Kidney (tissue), 22 donors: ENCODE measurements at places on chromosomes 11 and 22.

DNA sequence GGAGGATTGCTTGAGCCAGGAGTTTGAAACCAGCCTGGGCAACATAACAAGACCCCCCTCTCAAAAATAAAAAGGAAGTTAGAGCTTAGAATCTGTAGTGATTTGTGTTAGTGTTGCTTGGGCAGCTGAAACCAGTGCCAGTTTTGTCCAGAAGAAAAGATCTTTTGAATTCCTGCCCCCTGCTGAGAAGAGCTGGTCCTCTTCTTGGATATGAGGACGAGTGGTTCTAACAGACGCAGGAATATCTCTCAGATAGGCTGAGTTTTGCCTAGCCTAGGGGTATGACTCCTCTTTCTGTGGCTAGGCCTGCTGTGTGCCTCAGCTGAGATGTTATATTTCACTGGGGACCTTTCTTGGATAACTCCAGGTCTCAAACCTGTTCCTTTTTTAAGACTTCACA, 102.8 kb downstream of the STIM1 start:
- DNase-seq: no peak

DNA sequence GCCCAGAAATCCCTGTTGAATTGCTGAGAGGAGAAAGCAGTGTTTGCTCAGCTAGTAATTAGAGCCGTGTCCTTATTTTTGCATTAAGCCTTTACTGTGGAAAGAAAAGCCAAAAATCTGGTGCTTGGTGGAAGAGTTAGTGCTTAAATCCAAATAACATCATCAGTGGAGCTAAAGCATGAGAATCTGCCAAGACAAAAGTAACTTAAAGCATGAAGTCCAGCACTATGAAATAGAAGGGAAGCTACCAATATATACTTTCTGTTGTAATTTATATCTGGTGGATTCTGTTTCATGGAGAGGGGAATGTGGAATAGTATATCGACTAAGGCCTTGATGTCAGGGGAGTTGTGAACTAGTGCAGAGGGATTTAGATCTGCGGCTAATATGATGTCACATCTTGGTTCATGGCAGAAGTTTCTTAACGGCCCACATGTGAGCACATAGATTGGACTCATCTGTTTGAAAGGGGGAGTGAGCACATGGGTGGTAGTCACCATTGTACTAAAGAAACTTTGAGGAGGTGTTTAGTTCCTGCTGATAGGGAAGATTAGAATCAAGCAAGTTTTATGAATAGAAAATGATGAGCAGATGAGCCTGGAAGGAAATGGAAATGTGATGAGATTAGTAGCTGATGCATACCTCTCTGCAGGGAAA, 224.4 kb upstream of the MTNR1B start:
- no peak for DNase-seq

DNA sequence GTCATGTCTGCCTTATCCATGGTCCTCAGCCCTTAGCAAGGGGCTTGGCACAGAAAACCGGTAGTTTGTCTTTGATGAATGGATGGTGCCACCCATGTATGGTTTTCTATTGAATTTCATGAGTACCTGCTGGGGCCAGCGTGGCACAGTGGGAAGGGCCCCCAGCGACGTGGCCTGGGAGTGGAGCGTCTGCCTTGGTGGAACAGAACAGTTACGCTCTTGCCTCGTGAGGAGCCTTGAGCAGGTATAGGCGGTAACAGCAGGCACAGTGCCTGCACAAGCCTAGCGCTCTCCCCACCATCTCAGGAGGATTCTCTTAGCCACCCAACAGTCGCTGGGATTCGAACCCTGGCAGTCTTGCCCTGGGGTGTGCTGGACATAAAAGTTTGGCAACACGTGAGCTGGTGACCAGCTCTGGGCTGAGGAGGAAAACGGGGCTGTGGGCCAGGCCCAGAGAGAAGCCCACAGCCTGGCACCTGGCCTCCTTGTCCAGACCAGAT, 3.0 kb upstream of the SSH3 start:
- DNase-seq: peak; percentile 43

DNA sequence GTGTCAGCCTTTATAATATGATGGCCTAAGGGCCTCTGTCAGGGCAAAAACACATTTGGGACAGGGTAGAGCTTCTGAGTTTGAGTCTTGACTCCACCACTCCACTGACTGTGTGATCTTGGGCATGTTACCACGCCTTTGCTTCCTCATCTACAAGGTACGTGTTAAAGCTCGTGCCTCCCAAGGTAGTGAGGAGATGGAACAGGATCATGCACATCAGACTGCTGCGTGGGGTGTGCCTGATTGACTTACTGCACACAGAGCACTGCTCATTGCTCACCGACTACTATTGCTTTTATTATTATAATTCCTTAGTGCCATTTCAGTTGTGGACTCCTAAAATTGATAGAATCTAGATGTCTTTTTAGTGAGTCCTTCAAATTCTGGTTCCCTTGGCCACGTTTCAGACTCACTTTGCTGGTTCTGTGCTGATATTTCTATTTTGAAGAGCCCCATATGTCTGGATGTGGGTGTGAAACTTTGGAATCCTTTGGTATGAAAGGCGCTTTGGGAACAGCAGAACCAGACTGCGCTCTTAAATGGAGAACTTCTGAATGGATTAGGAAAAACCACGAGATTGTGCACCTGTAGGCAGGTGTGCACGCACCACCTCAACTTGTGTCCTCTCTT, 44.1 kb upstream of the RAB1B start:
- DNase-seq: peak; percentile 22

- DNase-seq: peak; percentile 40
Measured at GRCh38 chr11:6587360-6587953, 16.0 kb downstream of the RRP8 start.

DNA sequence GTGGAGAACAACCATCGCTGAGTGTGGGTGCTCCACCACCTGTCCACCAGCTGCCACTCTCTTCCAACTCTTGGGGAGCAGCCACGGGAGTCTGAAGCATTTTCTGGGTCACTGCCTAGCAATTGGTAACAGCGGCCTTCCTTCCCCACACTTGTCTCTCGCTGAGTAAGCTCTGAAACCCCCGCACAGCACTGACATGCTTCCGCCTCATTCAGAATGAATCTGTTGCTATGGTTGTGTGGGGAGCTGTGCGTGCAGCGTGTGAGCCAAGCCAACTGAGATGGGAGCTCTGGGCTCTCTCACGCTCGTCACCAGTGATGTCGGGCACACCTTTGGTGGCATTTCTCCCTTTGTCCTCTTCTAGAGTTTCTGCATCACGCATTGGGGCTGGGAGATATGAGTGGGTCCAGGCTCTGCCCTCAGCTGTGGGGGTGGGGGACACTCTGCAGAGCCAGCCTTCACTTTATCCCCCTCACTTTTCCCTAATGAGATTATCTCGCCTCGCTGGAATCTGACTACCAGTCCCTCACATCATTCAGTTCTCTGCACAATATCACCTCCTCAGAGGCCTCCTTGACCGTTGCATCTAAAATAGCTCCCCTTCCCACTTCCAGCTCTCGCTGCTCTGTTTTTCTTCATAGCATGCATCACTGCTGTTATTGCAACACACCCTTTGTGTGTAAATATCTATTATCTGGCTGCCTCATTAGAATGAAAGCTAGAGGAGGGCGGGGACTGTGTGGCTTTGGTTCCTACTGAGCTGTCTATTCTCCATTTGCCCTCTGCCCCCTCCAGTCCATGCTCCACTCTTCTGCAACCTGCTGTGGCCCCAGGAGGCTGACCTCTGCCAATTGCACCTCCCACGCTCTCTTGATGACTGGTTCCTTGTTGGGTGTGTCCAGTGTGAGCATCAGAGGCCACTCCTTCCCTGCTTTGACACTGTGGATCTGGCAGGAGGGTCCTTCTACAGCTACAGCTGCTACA, 569.9 kb upstream of the CADM1 start:
- no peak for DNase-seq

- DNase-seq: no peak
Measured at GRCh38 chr11:71342116-71342515, 89.7 kb upstream of the SHANK2 start.

DNA sequence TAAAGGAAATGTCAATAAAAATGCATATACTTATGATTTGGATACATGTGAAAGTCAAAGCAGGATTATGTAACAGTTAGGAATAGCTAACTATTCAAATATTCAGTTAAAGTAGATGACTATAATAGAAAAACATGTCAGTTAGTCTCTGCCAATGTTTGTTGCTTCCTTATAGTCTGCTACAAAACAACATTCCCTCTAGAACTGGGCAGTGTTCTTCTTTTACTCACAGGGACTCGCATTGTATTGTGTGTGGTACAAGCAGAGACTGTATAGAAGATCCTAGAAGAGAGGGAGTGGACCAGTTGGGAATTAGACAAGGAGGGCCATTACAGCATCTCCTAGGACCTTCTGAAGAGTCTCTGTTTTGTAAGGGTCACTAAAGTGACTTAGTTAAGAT, 10.6 kb downstream of the ACAT1 start:
- DNase-seq: no peak

DNA sequence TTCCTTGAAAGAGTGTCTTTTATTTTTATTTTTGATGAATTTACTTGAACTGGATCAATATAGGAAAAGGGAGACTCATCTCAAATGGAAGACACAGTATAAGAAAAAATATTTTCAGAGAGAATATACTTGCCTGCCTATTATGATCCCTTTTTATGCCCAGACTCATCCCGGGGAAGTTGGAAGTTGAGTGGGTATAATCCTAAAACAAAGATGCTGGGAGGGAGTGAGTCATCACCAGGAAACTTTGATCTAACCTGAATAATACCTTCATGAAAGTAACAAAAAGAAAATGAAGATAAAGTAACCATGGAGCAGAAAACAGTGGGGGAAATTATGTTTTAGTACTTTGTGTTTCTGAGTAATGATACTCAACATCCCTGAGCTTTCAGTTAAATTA, 1514.0 kb downstream of the FAM181B start:
- DNase-seq: no peak

- DNase-seq: no peak
Measured at GRCh38 chr11:131649856-131650255, 279.4 kb downstream of the NTM start.

- no peak for DNase-seq
Measured at GRCh38 chr11:124923296-124923695, 4.2 kb downstream of the HEPN1 start.

GRCh38 chr11:61826930-61827570, 1.1 kb upstream of the FADS2 start:
- no peak for DNase-seq

- DNase-seq: no peak
Measured at GRCh38 chr11:129699711-129700304, 115.8 kb upstream of the TMEM45B start.

- no peak for DNase-seq
Measured at GRCh38 chr11:130737041-130737830, 179.0 kb downstream of the SNX19 start.

DNA sequence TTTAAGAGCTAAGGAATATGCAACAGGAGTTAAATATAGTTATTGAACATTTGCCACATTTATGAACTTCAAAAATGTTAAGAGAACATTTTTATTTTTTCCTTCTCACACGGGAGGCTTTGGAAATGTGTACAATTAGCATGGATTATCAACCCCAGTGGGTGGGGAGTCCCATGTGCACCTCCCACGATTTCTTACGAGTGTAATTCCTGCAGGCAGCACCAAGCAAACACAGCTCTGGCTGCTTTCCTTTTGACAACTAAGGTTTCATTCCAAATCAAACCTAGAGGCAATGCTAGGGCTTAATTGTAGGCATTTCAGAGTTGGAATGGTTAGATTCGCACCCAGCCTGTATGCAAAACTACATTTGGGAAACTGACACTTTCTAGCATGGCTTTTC, 460.9 kb downstream of the METTL15 start:
- no peak for DNase-seq

- DNase-seq: no peak
Measured at GRCh38 chr11:85540635-85541205, 86.4 kb downstream of the DLG2 start.

DNA sequence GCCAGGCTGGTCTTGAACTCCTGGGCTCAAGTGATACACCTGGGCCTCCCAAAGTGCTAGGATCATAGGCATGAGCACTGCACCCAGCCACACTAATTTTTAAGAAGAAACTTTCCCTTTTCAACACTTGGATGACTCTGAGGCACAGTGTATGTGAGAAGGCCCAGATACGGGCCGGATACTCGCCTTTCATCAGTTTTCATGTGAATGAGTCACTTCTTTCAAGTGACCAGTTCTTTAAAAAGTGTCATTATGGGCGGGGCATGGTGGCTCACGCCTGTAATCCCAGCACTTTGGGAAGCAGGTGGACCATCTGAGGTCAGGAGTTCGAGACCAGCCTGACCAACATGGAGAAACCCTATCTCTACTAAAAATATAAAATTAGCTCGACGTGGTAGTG, 120.8 kb downstream of the CTTN start:
- peak; percentile 5 for DNase-seq

DNA sequence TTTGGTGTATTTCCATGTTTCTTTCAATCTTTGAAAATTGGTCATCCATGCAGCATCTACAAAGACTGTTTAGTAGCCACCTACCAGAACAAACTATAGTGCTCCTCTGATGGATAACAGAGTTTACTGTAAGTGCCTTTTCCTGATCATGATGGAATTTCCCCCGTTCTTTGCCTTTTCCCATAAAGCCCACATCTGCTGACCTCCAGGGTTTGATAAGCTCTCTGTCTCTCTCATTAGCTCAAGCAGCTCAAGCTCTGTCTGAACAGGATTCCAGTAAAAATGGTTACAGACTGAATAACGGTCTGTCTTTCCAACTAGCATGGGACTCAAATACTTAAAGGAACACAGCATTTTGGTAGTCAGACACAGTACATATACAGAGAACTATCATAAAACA, 308.4 kb upstream of the SORL1-AS1 start:
- no peak for DNase-seq

GRCh38 chr11:118886681-118887111, 3.0 kb downstream of the CXCR5 start:
- no peak for DNase-seq

DNA sequence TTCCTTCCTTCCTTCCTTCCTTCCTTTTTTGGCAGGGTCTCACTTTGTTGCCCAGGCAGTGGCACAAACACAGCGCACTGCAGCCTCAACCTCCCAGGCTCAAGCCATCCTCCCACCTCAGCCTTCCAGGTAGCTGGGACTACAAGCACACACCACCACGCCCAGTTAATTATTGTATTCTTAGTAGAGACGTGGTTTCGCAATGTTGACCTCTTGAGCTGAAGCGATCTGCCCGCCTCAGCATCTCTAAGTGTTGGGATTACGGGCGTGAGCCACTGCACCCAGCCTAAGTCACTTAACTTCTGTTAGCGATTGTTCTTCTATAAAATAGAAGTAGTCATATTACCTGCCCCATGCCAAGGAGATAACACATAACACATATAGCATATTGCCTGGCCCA, 2.8 kb upstream of the SYTL2 start:
- DNase-seq: no peak

GRCh38 chr11:59551659-59552521, 40.6 kb downstream of the OR4D9 start:
- DNase-seq: no peak

GRCh38 chr11:69113226-69113625, 42.5 kb upstream of the SMIM38 start:
- no peak for DNase-seq

DNA sequence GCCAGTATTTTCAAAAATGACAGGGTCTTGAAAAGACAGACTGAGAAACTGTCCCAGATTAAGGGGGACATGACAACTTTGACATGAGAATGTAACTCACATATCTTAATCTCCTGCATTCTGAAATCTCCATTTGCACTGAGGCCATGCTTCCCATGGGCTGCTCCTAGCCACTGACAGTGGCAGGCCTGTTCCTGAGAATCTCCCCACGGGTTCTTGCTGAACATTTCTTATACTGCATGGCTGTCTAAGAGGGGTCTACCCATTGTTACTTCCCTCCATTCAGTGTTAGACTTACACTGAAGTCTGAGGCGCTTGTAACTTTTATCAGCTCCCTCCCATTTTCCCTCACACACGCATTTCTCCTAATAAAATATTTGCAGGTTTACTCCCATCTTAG, 1.5 kb downstream of the CEP295 start:
- no peak for DNase-seq
